Upper lobe of right lung (tissue), 1 donor: ENCODE measurements at places on chromosomes 16 and 17.

DNA sequence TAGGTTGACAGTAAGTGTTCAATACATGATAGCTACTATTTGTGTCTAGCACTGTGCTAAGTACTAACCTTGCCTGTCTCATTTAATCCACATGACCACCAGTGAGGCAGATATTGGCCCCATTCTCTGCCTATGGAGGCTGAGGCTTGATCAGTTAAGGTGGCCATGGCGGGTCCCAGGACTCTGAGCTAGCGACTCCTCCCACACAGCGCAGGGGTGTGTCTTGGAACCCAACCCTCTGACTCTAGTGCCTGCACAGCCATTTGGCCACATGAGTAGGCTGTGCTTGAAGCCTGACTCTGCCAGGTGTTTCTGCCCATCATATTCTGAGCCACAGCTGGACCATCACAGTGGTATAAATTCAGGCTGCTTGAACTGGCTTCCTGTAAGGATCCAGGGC lies 6.4 kb downstream of the NHERF1 start:
- no peak for DNase-seq

DNA sequence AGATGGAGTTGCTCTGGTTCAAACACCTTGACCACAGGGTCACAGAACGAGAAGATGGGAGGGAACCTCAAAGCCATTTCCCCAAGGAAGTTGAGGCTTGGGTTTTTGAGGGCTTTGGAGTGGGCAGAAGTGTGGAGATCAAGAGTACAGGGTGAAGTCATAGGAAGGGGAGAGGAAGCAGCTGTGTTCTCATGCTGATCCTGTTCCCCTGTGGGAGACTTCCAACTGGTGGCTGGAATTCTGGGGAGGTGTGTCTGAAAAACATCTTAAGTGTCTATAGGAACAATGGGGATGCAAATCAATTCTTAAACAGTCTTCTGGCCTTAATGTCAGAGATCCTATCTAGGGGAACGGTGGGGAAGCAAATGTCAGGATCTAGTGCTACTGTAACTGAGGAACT lies 38.8 kb upstream of the HSBP1 start:
- no peak for DNase-seq

DNA sequence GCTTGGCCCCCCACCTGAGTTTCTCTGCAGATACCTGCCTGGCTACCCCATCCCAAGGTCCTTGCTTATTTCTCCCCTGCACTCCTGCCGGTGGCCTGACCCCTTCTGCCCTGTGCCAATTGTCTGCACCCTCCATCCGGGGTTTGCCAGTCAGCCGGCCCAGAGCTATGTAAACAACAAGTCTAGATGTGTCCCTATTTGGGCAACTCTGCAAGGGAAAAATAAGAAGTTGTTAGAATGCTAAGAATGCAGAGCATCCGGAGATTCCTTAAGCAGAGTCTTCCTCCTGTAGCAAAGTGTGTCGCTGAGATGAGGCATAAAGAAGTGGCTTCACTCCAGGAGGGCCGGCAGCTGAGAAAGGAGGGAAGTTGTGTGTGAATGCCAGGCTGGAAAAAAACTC lies 46.6 kb downstream of the RGS9 start:
- no peak for DNase-seq

- DNase-seq: no peak
These were observed 140.7 kb upstream of the PLCG2 start for GRCh38 chr16:81638286-81638945.

DNA sequence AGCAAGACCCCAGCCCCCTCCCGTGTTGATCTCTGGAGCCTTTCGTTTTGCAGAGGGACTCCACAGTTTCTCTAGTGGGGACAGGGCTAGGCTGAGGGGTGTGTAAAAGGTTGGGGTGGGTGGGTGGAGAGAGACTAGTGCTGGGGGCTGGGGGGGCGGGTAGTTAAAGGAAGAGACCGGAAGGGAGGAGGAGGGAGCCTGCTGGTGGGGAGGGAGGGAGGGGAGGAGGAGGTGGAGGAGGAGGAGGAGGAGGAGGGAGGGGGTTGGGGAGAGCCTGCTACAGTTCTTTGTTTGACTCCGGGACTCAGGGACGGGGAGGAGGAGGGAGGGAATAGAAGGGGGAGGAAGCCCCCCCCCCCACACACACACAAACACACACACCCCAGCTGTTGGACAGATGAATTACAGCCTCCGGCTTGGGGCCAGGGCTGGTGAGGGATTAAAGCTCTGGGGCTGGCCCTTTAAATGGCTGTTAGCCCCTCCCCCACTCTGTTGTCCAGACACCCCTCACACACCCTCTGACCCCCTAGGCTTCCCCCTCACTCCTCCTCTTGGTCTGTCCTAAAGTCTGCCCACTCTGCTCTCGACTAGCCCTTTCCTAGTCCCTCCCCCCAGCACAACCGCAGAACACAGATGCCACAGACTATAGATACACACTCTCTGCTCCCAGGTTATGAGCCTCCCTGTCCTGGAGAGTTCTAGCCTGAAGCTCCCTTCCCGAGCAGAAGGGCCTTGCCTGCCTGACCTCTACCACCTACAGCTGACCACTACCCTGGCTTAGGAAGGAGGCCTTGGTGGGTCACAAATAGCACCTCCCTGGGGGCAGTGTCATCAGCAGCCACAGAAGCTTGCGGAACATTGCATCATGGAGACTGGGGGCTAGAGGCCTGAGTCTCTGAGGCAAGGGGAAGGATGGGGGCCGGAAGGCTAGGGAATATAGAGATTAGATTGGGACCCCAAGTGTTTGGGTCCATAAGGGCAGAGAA lies 4.4 kb downstream of the KDM6B start:
- no peak for DNase-seq
